ENCODE measurements at places on chromosomes 5 and 9. TPM values are rescaled to one million over a fixed set of nuclear protein-coding genes. Genes with fewer than 3 reads are reported as not detected.

GRCh38 chr9:98529841-98530240 is 178.9 kb downstream of the GABBR2 start:
- H3K4me3 ChIP-seq: no peak overlapping the region
- no peak for DNase-seq
- no peaks in the 10 kb centered on the region for H3K36me3 ChIP-seq
- H3K4me1 ChIP-seq: peaks cover 1% of the 10 kb centered on the region
- H3K27me3 ChIP-seq: peaks cover 18% of the 10 kb centered on the region

DNA sequence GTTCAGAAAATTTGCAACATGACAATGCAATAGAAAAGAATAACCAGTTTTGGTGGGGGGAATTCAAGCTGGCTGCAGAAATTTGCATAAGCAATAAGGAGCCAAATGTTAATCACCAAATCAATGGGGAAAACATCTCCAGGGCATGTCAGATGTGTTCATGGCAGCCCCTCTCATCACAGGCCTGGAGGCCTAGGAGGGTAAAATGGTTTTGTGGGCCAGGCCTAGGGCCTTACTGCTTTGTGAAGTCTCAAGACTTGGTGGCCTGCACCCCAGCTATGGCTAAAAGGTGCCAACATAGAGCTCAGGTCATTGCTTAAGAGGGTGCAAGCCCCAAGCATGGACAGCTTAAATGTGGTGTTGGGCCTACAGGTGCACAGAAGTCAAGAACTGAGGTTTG is 29.7 kb upstream of the SLC36A1 start:
- H3K4me1 ChIP-seq: no peaks in the 10 kb centered on the region
- DNase-seq: no peak
- H3K27me3 ChIP-seq: peaks cover 15% of the 10 kb centered on the region
- no peak overlapping the region for H3K27ac ChIP-seq
- peaks cover 24% of the 10 kb centered on the region for H3K36me3 ChIP-seq

GRCh38 chr9:9173264-9173663 is 1373.7 kb upstream of the DMAC1 start:
- H3K36me3 ChIP-seq: no peaks in the 10 kb centered on the region
- DNase-seq: no peak
- H3K27ac ChIP-seq: no peak overlapping the region
- no peaks in the 10 kb centered on the region for H3K4me1 ChIP-seq

C8G gene
- total RNA-seq: 0.99 TPM

CLIC3 gene
- 13.5 TPM for total RNA-seq
